RWPE1 (cell line): ENCODE measurements at places on chromosomes 12 and 14.
A peak's percentile ranks its signal among the peaks of the same experiment; 100 is the strongest.

- peak; percentile 64 for DNase-seq
Observed at GRCh38 chr12:14952299-14952921, 9.0 kb downstream of the ARHGDIB start.

DNA sequence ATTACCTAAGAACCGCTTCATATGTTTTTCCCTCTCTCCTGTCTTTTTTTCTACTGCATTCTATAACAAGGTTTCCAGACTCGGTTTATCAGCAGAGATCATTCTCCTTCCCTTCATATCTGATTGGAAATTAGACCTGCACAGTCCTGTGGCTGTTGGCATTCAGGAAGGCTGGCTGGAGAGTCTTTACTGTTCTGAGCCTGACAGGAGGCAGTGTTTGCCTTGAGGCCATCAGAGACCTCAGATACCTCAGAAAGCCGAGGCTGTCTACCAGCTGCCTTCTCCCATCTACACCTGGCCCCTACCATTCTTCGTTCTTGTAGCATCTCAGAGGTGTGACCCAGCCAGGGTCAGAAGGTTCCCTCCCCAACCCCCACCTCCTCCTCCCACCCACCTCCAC lies 182.0 kb downstream of the CAND1 start:
- DNase-seq: no peak

DNA sequence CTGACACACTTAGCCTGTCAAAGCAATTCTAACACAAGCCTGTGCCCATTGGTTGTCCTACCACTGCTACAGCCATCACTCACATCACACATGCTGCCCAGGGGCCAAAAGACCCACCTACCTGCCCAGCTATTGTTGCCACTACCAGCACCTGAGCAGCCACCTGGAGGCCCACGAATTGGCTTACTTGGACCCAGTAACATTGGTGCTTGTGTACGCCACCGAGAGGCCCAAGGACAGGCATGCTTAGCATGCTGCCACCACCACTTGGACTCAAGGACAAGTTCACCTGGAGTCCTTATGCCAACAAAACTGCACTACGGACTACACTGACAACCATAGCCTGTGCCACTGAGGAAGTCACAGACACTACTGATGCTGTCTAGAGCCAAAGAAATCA lies 221.1 kb downstream of the SLC38A4 start:
- no peak for DNase-seq

- DNase-seq: no peak
Observed at GRCh38 chr14:29220566-29220965, 454.0 kb downstream of the FOXG1 start.

GRCh38 chr14:100212476-100213333 lies 26.2 kb upstream of the YY1 start:
- DNase-seq: no peak

DNA sequence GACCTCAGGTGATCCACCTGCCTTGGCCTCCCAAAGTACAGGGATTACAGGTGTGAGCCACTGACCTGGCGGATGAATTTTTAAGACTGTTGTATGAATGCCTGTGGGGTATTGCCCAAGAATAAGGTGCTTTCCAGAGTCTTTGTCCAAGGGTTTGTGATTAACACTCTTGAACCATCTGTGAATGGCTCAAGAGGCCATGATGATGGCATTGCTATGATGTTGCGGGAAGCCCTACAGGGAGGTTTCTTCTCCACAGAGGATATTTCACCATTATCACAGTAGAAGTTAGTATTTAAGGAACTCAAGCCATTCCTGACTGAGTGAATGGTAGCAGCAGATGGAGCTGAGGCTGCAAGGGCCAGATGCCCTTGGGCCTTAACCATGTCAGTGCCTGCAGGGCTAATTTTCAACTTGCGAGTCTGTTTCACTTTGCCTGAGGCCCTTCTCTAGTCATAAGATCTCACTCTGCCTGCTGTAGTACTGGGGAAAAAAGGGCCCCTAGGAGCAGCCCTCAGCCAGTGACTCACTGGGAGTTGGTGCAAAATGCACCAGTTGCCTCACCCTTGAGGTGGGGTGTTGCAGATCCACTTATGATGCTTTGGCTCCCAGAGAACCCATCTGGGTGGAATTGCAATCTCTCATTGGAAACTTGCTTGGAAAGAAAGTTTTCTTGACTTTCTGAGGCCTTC lies 108.6 kb upstream of the FLRT2 start:
- DNase-seq: peak; percentile 26

GRCh38 chr12:113831476-113831875 lies 134.6 kb downstream of the RBM19 start:
- no peak for DNase-seq

DNA sequence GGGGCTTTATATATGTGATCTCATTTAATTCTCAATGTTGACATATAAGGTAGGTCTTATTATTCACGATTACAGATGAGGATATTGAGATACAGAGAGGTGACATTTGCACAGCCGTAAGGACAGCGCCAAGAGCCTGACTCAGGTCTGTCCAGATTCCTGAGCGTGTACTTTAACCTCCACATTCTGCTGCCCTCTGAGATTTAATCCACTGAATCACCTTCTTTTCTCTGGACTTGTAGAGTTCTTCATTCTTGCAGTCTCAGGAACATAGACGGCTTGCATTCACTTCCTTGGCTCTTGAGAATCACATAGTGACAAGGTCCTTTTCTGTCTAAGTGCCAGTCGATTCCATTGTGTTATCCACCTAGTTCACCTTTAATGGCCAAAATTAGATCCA lies 141.0 kb upstream of the ARHGAP5 start:
- no peak for DNase-seq

DNA sequence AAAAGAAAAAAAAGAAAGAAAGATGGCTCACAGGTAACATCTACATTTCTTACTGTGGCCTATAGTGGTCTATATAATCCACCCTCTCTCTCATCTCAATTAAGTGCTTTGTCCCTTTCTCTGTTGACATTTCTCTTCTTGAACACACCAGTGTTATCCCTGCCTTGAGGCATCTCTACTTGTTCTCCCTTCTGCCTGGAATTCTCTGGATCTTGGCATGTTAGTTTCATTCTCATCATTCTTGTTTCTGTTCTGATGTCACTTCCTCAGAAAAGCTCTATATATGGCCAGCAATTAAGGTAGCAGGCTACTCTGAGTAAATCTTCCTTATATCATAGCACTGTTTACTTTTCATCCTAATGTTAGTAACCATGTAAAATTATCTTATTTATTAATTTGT lies 155.7 kb upstream of the PDZRN4 start:
- no peak for DNase-seq

DNA sequence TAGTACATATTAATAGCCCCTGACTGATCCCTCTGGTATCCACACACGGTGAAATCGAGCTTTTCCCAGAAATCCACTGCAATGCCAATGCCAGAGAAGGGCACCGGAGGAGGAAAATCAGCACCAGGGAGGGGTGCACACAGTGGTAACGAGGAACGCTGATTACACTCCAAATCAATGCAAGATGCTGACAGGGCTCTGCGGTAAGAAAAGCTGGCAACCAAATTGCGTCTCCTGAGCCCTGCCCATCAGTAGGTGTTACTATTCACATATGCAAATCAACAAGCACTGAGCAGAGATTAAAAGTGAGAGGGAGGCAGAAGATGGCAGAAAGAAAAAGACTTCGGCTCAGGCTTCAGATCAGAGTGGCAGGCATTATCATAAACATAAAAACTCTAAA lies 159.1 kb downstream of the RPS29 start:
- no peak for DNase-seq

GRCh38 chr14:95774265-95775160 lies 60.6 kb upstream of the TCL1A start:
- peak; percentile 42 for DNase-seq

- no peak for DNase-seq
Observed at GRCh38 chr12:76786986-76787385, 23.1 kb downstream of the ZDHHC17 start.
